ENCODE measurements at places on chromosomes 12 and 14.

- no peak for DNase-seq
Observed at GRCh38 chr12:93895089-93895445, 217.9 kb downstream of the CRADD start.

GRCh38 chr12:94730847-94731246 lies 80.5 kb upstream of the TMCC3 start:
- no peak for DNase-seq

- no peak for DNase-seq
Observed at GRCh38 chr14:105333613-105334364, 19.2 kb downstream of the PACS2 start.

DNA sequence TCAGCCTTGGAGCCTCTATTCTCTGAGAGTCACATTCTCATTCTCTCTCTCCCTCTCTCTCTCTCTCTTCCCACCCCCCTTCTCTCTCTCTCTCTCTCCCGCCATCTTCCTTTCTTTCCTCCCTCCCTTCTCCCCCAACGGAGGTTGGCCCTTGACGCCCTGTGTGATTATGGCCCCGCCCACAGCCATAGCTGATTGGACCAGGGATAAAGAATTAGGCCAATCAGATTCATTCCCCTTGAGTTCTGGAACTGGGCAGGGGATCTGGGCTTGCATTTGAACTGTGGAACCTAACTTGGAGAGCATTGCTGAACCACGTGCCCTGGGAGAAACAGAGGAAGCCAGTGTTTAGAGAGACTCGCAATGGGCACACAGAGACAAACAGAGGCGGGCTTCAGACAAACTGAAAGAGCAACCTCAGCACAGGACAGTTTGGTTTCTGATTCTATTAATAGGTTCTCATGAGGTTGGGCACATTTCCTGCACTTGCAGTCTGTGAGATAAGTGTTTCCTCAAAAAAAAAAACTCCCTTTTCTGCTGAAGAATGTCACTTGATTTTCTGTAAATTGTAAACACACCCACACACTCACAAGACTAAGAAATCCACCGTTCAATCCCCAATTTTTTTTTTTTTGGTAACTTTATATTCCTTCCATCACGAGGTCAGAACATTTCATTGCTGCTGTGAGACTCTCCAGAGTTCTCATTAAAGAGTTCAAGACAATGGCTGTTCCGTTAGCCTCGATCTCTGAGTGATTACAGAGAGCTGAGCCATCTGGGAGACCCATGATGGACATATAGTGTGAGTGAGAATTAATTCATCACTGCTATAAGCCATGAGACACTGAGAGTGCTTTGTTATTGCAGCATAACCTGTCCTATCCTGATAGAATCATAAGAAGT lies 3.5 kb upstream of the P2RX7 start:
- DNase-seq = peak; percentile 48

GRCh38 chr12:92297405-92297804 lies 151.8 kb upstream of the BTG1 start:
- no peak for DNase-seq

DNA sequence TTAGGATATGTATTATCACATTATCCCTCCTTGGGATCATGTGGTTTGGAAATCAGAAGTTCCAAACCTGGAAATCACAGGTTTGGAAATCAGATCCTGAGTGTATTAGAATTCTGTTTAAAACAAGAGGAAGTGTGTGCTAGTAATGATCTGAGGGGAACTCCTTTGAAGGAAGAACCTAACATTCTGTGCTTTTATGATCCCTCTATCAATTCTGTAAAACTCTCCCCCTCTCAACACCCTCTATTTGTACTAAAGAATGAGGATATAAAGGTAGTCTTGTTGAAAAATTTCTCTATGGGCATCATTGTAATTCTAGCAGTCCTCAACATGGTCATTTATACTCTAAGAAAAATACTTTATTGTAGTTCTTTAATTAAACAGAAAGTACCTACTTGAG lies 97.4 kb downstream of the SRGAP1 start:
- DNase-seq = no peak

DNA sequence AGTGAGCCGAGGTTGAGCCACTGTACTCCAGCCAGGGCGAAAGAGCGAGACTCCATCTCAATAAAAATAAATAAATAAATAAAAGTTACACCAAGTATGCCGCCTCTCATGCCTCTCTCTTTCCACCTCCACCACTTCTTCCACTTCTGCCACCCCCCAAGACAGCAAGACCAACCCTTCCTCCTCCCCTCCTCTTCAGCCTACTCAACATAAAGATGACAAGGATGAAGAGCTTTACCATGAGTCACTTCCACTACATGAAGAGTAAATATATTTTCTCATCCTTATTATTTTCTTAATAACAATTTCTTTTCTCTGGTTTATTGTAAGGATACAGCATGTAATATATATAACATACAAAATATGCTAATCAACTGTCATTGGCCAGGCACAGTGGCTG lies 3.6 kb upstream of the TMED2 start:
- DNase-seq = no peak
